ENCODE measurements at places on chromosomes 7 and 10.

- no peaks in the 10 kb centered on the region for H3K36me3 ChIP-seq
- no peaks in the 10 kb centered on the region for H3K27me3 ChIP-seq
- no peaks in the 10 kb centered on the region for H3K4me1 ChIP-seq
- no peak overlapping the region for H3K27ac ChIP-seq
- no peak for DNase-seq
These were observed 45.1 kb upstream of the CDK14 start for GRCh38 chr7:90551036-90551435.

DNA sequence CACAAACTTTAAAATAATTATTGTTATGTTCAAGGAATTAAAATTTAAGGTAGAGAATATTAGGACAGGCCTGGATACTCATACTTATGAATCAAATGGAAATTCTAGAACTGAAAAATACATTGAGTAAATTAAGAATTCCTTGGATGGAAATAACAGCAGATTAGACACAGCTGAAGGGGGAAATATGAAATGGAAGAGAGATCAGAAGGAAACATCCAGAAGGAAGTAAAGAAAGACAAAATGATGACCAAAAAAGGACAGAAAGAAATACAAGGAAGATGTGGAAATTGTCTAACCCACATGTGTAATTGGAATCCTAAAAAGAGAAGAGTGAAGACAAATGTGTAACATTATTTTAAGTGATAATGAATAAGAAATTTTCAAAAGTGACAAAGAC, 128.9 kb downstream of the ATRNL1 start:
- H3K27me3 ChIP-seq: no peaks in the 10 kb centered on the region
- DNase-seq: no peak
- no peaks in the 10 kb centered on the region for H3K4me1 ChIP-seq
- no peak overlapping the region for H3K4me3 ChIP-seq
- no peak overlapping the region for H3K27ac ChIP-seq

DNA sequence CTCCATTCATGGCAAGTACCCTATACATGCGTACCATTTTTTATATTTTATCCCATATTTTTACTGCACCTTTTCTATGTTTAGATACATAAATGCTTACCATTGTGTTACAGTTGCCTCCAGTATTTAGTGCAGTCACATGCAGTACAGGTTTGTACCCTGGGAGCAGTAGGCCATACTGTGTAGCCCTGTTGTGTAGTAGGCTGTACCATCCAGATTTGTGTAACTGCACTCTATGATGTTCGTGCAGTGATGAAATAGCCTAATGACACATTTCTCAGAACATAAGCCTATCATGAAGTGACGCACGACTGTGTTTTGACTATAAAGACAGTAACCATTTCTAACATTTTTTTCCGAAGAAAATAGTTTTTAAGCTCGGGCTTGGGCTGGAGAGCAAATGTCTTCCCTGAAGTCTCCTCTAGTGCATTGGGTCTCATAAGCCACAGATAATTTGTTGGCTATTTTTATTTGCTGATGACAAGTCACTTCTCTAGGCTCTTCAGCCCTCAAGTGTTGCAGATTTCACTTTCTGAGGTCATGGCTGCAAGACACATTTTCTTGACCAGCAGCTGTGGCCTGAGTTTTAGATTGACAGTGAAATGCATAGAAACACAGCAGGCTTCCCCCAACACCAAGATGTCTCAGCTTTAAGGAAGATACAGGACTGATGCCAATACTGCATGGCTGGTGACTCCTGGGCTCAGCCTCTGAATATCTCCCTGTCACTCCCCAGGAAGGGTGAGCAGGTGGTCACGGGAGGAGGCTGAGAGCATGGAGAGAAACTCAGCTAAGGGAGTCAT, 26.9 kb downstream of the EPDR1 start:
- no peak overlapping the region for H3K27ac ChIP-seq
- no peaks in the 10 kb centered on the region for H3K27me3 ChIP-seq
- H3K4me1 ChIP-seq: no peaks in the 10 kb centered on the region
- no peak for DNase-seq
- H3K36me3 ChIP-seq: no peaks in the 10 kb centered on the region

DNA sequence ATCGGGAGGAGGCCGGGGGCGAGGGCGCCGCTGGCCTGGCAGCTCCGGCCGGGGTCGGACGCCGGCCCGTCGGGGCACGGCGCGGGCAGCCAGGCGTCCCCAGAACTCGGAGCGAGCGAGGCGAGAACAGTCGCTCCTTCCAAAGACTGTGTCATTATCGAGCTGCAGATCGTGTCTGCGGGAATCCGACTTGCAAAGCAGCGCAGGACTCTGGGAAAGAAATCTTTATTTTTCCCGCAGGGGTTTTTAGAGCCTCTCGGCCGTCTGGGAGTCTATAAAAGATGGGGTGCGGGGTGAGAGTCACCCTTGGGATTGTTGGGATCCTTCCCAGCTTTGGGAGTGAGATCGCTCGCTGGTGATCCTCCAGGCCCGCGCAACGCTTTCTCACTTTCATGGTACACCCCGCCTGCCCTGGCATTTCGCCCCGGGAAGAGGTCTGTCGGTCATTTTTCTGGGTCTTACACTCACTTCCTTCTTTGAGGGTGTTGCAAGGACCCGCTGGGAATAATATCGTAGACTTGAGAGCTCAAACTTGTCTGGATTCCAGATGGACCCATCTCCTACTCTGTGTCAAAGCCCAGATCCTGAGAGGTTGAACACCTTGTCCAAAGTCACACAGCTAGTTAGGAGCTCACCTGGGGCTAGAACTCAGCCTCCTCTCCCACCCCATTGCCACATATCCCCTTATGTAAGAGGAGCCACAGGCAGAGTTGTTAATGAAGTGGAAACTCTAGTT, 1.0 kb downstream of the UBTD1 start:
- peak overlapping the region; percentile 94 for H3K4me3 ChIP-seq
- no peak for DNase-seq
- peaks cover 29% of the 10 kb centered on the region for H3K4me1 ChIP-seq
- no peaks in the 10 kb centered on the region for H3K27me3 ChIP-seq

GRCh38 chr7:116167177-116167576, 43.2 kb upstream of the TES start:
- no peak for DNase-seq
- H3K36me3 ChIP-seq: no peaks in the 10 kb centered on the region
- no peaks in the 10 kb centered on the region for H3K27me3 ChIP-seq
- no peak overlapping the region for H3K27ac ChIP-seq

All from keratinocyte (primary cell).